ENCODE measurements at places on chromosomes 7 and 10.

- DNase-seq = no peak
Measured at GRCh38 chr10:92719991-92720830, 30.5 kb downstream of the HHEX start.

GRCh38 chr10:1127629-1128028 lies 71.4 kb downstream of the WDR37 start:
- DNase-seq = no peak

- no peak for DNase-seq
Measured at GRCh38 chr7:95910341-95910740, 138.0 kb downstream of the DYNC1I1 start.

GRCh38 chr10:22324413-22324812 lies 3.5 kb downstream of the BMI1 start:
- DNase-seq = no peak

GRCh38 chr7:157625973-157626742 lies 289.4 kb downstream of the DNAJB6 start:
- peak; percentile 77 for DNase-seq

GRCh38 chr7:131014906-131015656 lies 281.1 kb upstream of the KLF14 start:
- no peak for DNase-seq

GRCh38 chr10:110011681-110012080 lies 3.9 kb downstream of the ADD3 start:
- DNase-seq = no peak
